Retinal pigment epithelial cell (primary cell): ENCODE measurements at places on chromosomes 7 and 10.

DNA sequence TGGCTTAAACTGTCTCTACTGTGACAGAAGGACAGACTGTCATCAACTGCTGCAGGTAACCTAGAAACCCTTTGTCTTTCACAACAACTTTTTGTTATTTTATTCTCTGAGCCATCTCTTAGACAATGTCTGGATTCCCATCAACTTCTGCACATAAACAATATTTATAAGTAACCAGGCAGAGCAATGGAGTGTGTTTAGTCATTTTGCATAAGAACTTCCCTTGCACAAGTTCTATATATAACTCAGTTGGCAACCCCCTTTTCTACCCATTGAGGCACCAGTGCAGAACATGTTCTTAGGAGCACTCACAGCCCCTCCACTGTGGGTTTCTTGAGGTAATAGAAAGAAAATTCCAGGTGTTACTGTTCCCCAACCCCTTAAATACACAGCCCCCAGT is 65.0 kb upstream of the IL6 start:
- DNase-seq = no peak

GRCh38 chr10:34374356-34375045 is 440.6 kb downstream of the PARD3 start:
- no peak for DNase-seq

- DNase-seq = no peak
These were observed 70.1 kb downstream of the HACD1 start for GRCh38 chr10:17547060-17547459.

GRCh38 chr10:26696786-26697162 is 727 bp upstream of the PDSS1 start:
- no peak for DNase-seq

- DNase-seq = no peak
These were observed 50.4 kb downstream of the NAMPT start for GRCh38 chr7:106234425-106234824.

DNA sequence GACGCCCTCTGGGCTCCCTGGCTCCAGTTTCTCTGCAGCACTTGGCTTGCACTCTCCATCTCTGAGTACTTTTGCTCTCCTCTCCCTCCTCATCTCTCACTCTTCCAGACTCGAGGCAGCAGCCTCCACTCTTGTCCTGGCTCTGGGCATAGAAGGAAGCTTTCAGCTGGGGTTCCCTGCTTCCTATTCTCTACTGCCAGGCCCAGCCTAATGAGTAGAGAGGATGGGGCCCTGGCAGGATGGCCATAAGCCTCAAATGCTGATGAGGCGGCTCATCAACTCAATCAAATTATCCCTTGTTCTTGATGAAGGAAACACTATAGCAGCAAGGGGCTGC is 55.8 kb downstream of the NEURL1 start:
- DNase-seq = no peak

DNA sequence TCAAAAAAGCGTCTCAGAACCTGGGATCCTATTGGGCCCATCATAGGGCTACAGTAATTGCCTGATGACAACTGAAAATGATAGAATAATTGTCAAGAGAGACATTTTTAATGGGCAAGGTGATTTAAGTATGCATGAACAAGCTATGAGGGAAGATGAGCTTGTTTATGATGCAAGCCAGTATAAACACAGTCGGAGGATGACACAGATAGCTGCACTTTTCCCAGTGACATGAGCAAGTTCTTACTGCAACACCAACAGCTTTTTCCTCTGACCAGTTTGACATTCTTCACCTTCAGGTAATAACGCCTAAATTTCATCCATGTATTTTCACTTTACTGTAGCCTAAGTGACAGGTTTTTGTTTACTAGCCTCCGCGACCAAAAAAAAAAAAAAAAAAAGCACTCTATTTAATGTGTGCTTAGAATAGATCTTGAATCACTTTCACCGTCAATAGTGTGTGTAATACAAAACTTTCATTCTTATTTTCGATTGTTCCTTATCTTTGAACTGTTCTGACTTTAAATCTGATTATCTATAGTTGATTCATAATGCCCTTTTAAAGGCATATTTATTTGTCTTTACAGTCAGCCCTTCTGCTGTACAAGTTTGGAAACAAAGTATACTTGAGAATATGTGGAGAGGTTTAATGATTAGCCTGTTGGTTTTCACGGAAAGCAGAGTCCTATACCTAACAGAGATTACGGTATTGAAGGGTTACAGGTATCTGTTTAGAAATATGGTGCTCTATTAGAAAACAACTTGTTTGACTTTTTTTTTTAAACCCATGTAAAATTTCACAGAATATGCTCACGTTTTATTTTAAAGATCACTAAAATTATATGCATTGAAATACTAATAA is 1.7 kb downstream of the FOXP2 start:
- DNase-seq = no peak

DNA sequence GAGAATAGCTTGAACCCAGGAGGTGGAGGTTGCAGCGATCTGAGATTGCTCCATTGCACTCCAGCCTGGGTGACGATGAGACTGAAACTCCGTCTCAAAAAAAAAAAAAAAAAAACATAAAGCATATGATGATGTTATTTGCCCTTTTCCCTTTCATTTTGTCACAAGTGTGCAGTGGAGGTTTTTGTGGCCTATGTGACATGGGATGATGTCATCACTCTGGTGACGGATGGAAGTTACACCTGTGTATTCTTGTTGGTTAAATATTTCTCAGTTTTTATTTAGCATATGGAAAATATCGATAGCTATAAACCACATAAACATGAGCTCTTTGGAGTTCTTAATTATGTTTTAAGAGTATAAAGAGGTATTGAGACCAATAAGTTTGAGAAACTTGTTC is 71.8 kb upstream of the EMX2 start:
- DNase-seq = no peak

DNA sequence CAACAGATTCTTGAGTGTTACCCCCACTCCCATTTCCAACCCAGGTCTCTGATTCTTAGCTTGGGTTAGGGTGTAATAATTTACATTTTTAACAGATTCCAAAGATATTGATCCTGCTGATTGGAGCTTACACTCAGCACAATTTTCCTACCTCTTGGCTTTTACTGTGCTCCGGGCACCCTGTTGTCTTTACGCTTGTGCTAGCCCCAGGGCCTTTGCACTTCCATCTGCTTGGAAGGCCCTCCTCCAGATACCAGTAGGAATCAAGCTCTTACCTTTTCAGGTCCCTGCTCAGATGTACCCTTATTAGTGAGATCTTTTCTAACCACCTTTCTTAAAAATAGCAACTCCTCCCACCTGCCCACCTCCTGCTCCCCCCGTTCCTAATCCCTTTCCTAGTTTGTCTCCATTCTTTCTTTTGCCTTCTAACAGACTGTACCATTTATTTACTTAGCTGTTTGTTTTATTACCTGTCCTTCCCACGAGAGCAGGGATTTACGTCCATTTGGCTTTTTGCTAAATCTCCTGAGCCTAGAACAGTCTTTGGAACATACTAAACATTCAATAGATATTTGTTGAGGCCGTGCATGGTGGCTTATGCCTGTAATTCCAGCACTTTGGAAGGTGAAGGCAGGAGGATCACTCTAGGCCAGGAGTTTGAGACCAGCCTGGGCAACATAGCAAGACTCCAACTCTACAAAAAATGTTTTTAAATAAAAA is 316.3 kb downstream of the PRPF18 start:
- no peak for DNase-seq

DNA sequence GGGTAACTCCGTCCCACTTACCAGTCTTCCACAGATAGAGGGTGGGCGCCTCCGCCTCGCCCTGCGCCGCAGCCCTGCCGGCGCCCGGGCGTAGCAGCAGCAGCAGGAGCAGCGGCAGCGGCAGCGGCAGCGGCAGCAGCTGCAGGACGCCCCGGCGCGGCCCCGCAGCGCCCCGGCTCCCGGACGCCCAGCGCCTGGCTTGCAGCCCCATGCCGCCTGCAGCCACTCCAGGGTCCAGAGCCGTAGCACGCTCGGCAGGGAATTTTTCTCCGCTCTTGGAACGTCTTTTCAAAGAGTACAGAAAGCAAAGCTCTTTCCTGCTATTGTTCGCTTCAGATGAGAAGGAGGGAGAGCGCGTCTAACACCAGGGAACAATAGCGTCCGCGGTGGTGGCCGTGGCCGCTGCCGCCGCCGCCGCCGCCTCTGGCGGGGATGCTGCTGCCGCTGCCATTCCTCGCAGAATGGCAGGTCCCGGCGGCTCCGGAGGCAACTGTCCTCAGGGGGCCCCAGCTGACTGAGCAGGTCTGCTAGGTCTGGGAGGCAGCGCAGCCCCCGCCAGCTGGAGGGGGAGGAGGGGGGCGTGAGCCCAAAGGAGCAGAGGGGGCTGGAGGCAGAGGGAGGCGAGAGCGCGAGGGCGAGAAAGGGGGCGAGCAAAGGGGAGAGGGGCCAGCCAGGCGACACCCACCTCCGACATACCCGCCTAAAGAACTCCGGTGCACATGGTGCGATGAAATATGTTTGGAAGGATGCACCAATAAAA is at the start of gene THSD7A:
Gene THSD7A (minus strand): TSS at position 463 of the 760 bp plus-strand sequence. CDS start 252 bp downstream, at position 211.
- no peak for DNase-seq

DNA sequence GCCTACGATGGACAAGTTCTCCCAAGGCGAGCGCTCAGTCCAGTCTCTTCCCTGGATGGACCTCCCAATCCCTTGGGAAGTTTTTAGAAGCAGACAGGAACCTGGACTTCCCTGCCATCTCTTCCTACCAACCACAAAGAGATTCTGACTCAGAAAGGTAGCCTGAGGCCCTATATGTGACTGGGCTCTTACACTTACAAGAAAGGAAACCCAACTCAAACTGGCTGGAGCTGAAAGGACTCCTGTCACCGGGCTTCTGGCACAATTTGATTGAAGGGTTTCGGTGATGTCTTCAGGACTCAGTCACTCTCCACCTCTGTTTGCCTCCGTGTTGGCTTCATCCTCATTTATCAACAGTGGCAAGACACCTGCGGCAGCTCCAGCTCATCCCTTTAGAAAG is 3.7 kb upstream of the COL13A1 start:
- no peak for DNase-seq

DNA sequence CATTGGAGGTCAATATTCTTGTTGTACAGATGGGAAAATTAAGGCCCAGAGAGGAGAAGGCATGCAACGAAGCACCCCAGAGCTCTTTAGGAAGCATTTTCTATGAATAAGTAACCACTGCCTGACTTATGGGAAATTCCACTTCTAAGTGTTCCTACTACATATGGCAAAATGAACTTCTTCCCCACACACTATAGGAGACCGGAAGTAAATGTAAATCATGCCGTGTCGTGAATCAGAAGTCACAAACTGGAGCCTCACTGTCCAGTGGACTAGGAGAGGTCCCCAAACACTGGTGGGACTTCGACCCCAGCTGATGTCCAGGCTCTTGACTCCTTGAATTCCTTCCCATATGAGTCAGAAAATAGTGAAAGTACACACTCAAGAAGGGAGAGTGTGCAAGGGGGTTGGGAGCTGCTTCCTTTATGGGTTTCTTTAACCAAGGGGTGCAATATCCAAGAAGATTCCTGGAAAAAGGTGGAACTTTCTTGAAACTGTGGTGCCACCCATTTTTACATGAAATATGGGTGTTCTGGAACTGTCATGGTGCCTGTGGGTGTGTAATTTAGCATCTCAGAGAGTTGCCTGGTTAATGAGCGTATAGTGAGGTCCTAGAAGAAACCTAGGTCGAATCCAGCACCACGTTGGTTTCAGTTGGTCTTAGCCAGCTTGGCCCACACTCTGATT is 6.7 kb downstream of the RASSF4 start:
- DNase-seq = no peak

GRCh38 chr7:77330169-77330882 is 85.8 kb downstream of the GSAP start:
- no peak for DNase-seq

GRCh38 chr10:30705625-30706149 is 76.1 kb upstream of the LYZL2 start:
- no peak for DNase-seq

GRCh38 chr7:66140924-66141323 is 26.3 kb downstream of the CRCP start:
- peak; percentile 21 for DNase-seq

DNA sequence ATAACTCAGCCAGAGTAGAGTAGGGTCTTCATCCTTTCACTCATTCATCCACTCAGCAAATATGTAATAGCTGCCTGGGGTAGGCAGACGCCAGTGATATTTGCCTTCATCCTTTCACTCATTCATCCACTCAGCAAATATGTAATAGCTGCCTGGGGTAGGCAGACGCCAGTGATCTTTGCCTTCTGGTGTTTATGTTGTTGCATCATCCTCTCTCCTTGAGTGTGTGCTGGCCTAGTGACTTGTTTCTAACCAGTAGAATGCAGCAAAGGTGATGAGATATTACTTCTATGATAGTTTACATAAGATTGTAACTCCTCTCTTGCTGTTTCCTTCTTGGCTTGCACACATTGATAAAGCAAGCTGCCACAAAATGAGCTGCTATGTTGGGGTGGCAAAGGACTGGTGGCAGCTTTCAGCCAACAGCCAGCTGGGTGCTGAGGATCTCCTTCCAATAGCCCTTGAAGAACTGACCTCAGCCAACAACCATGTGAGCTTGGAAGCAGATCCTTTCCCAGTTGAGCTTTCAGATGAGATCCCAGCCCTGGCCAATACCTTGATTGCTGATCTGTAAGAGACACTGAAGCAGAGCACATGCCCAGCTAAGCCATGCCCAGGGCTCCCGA is 23.2 kb upstream of the MTPN start:
- no peak for DNase-seq

DNA sequence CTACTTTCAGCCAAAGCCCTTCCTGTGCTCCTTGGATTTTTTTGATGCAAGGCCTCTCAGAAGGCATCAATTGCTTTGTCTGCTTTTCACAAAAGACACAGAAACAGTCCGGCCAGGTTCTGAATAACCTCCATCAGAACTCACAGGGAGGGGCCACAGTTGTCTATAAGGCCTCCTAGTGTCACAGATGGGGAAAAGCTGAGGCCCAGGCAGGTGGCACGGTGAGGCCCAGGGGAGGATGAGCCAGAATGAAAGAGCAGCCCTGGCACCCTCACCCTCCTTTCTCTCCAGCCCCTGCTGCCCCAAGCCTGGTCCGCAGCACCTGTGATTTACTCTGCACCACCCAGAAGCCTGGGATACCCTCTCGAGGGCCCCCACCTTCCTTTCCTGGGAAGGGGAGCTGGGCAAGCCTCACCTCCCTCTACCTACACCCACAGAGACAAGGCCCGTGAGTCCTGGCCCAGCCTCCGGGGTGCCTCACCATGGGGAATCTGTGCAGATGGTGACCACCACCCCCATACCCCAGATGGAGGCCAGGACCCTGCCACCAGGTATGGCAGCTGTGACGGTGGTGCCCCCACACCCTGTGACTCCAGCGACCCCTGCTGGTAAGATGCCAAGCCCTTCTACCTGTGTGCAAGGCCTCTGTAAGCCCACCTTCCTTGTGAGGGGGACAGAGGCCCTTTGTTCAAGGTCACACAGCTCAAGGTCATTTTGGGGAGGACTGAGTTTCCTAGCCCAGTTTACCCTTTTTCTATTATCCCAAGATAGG is 26.2 kb upstream of the ZNF467 start:
- no peak for DNase-seq

DNA sequence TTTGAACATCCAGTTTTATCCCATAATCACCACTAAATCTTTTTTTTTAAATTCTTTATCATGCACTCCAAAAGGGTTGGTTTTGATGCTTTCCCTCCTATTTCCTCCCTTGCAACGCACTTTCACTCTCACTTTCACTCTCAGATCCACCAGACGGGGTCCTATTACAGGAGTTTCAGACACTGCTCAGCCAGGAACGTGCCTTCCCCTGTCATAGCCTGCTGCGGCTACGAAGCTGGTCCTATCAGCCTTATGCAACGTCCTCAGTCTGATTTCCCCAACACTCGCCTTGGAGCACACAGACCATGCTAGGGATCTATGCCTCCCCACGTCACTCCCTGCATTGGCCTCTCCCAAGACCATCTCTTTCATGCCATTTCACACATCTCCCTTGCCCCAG is 23.4 kb downstream of the ZPBP start:
- DNase-seq = no peak

- DNase-seq = no peak
These were observed 19.2 kb downstream of the ERCC6 start for GRCh38 chr10:49519717-49520116.

GRCh38 chr7:32023376-32023775 is 46.8 kb downstream of the PDE1C start:
- DNase-seq = peak; percentile 78
